ENCODE measurements at places on chromosomes 3 and 15. TPM values are rescaled to one million over a fixed set of nuclear protein-coding genes. Genes with fewer than 3 reads are reported as not detected.

Gene ARPIN
- total RNA-seq, result 5.9 TPM

Gene CACNA2D3
- total RNA-seq, result 0.43 TPM

Gene BBS4
- 54.1 TPM for total RNA-seq

Gene DPPA4
- total RNA-seq, result 215 TPM

DNA sequence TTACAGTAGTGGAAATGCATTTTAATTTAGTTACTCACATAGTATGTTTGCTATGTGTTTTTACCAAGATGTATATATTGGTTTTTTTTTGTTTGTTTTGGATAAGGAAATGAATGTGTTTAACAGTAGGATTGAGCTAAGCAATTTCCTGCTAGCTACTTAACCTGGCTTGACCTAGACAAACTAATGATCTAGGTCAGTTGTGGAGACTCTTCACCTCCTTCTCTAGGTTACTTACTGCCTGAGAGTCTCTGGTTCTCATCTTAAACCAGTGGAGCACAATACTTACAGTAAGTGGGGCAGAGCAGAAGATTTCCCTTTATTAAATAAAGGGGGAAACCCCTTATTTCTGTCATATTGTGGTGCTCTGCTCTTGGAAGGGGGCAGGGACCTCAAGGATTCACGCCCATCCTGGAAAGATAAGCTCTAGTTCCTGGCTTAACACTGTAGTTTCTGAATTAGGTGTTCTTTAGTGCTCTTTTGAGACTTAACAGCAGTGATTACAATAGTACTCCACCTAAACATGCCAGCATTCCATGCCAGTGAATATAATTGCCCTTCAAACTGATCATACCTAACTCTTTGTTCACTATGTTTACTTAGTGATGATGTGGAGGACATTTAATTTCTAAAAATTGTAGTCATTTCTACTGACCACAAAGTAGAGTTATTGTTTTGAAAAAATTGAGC lies 79.9 kb downstream of the UBP1 start:
- no peaks in the 10 kb centered on the region for H3K27me3 ChIP-seq
- H3K4me3 ChIP-seq, result no peak overlapping the region
- H3K27ac ChIP-seq, result no peak overlapping the region
- no peaks in the 10 kb centered on the region for H3K36me3 ChIP-seq

DNA sequence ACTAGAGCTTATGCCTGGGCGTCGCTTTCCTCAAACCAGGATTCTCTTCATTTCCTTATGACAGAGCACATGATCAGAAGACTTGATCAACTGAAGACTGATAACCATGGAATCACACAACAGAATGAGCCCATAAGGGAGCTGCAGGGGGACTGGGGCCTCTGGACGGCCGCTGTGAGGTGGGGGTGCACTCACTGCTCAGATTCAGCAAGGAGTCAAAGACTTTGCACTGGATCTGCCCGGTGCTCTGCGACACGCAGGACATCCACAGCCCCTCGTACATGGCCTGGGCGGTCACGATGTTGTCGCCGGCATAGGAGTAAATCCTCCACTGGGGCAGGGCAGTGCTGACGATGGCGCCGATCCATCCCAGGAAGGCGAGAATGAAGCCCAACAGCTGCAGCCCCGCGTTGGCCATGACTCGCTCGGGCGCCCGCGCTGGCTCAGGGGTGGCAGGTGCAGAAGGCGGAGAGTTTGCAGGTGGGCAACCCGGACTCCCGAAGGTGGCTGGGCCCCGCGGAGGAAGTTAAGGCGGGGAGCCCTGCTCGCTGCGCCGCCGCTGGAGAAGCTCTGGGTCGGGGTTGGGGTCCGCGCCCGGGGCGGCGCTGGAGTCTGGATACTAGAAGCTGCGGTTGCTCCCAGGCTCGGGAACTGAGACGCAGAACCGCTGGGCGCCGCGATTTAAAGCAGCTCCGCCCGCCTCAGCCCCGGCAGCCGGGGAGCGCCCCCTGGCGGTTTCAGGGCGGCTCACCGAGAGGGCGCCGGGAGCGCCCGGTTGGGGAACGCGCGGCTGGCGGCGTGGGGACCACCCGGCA lies at the start of gene CLDN1:
CLDN1 (minus strand) TSS at position 658 of the 815 bp plus-strand sequence; CDS start at position 418, 240 bp downstream.
- peaks cover 3% of the 10 kb centered on the region for H3K4me1 ChIP-seq
- peak within 1 kb of the TSS; percentile 79 for H3K4me3 ChIP-seq
- peaks cover 34% of the 10 kb centered on the region for H3K27me3 ChIP-seq
- peak; percentile 96 for DNase-seq
- H3K36me3 ChIP-seq, result no peaks in the 10 kb centered on the region
- H3K27ac ChIP-seq, result no peak within 1 kb of the TSS

- H3K27me3 ChIP-seq, result no peaks in the 10 kb centered on the region
- H3K36me3 ChIP-seq, result no peaks in the 10 kb centered on the region
These were observed 945.1 kb downstream of the EPHA3 start for GRCh38 chr3:90052425-90052950.

DNA sequence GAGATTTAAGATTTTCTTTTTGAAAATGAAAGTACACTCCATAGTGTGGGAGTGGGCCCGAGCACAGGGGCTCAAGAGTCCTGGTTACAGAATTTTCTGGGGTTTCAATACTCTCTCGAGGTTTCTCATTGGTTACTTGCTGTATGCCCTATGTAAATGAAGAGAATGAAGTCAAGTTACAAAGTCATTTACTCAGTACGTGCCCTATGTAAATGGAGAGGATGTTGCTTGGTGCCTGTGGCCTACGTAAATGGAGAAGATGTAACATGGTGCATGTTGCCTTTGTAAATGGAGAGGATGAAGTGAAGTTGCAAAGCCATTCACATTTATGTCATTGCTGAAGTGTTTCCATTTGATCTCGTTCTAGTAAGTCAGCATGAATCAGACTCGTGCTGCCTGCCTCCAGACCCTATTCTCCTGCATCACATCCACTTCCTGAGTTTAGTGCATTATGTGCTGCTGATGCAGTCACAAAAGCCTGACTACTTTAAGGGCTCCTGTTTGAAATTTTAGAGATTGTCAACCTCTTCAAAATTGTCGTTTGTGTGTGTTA lies 302.0 kb downstream of the ZBBX start:
- H3K4me3 ChIP-seq, result no peak overlapping the region
- H3K27ac ChIP-seq, result no peak overlapping the region
- no peaks in the 10 kb centered on the region for H3K4me1 ChIP-seq
- no peaks in the 10 kb centered on the region for H3K36me3 ChIP-seq
- H3K27me3 ChIP-seq, result no peaks in the 10 kb centered on the region

DNA sequence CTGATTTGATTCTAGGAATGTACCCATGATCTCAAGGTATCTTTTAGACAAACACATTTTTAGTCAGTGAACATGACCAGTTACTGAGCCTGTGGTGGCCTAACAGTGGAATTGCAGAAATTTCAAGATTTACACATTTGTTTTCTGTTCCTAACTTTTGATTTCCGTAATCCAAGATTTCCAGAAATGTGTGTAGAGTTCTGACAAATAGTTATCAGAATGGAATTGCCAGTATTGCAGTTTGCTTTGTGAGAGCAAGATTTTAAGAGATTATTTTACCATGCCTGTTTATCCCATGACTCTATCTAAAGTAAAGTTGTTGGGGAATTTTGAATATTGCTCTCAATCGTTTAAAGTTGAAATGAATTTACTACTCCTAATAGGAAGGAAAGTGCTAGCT lies 11.7 kb upstream of the UTS2B start:
- H3K36me3 ChIP-seq, result no peaks in the 10 kb centered on the region
- no peak overlapping the region for H3K4me3 ChIP-seq
- DNase-seq, result no peak
- H3K4me1 ChIP-seq, result no peaks in the 10 kb centered on the region
- H3K27me3 ChIP-seq, result no peaks in the 10 kb centered on the region

DNA sequence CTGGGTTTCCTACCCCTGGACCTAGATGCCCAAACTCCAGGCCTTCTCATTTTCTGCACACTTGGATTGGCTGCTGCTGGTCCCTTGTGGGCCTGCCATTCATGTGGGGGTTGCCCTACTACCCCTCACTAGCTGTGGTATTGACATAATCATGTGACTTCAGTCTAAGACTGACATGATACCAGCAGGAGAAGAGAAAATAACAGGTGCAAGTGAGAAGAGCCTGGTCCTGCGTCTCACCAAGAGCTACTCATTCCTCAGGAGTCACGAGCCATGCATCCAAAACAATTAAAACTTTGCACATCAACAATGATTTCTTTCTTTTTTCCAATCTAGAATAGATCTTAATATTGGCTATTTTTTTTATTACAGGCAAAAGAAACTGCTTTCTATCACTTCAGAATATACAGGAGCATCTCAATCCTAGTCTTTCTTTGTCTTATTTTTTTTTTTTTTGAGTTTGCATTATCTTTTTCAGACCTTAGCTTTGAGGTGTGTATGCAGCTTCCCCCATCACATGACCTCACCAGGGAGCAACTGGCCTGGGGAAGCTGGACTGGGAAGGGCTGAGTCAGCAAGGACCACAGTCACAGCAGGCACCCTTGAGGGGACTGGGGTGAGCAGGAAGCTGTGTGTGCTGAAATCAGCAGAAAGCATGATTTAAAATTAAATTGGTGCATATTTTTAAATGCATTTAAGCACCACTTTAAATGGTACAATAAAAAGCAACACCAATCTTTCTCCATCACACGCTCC lies 27.6 kb downstream of the SLC9A9 start:
- no peak overlapping the region for H3K27ac ChIP-seq
- DNase-seq, result no peak
- H3K4me1 ChIP-seq, result no peaks in the 10 kb centered on the region
- no peaks in the 10 kb centered on the region for H3K27me3 ChIP-seq
- H3K36me3 ChIP-seq, result no peaks in the 10 kb centered on the region

DNA sequence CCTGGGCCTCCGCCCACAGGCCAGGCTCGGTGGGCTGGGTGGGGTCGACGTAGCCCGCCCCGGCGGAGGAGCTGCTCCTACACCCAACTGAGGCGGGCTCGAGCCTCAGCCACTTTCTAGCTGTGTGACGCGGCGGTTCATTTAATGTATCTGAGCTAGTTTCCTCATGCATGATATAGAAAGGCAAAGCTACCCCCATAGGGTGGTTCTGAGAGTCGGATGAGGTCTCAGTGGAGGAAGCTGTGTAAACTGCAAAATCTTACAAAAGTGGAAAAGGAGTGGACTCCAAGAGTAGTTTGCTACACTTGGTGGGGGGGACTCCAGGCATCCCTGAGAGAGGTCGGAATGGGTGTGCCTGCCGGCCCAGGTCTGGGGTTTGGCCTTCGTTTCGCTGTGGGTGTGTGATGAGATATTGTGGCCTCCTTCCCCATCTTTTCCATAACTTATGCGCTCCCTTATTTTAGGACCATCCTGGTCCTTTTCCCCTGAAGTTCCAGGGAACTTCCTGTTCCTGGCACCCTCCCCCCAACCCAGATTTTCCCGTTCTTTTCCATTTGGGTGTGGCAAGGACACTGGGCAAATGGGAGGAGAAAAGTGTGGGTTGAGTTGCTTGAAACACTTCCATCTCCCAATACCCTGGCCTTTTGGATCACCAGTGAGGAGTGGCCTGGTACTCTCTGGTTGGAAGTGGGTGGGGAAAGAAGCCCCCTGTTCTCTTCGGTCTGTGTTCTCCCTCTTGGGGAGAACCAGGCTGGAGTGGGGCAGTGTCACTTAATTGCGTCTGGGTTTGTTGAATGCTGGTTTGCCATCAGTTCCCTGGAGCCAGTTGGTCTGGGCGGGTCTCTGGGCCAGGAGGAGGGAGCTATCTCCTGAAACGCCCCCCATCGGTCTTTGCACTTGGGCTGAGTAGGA lies 1.1 kb downstream of the PDIA5 start:
- peaks cover 38% of the 10 kb centered on the region for H3K27me3 ChIP-seq
- peak overlapping the region; percentile 70 for H3K4me3 ChIP-seq
- no peak overlapping the region for H3K27ac ChIP-seq

- no peaks in the 10 kb centered on the region for H3K4me1 ChIP-seq
- no peaks in the 10 kb centered on the region for H3K36me3 ChIP-seq
- DNase-seq, result no peak
- H3K4me3 ChIP-seq, result no peak overlapping the region
- no peaks in the 10 kb centered on the region for H3K27me3 ChIP-seq
These were observed 248.4 kb downstream of the KCNH8 start for GRCh38 chr3:19396726-19397125.

GRCh38 chr3:54988838-54989630 lies 61.2 kb upstream of the LRTM1 start:
- H3K27me3 ChIP-seq, result no peaks in the 10 kb centered on the region
- no peaks in the 10 kb centered on the region for H3K36me3 ChIP-seq
- peaks cover 17% of the 10 kb centered on the region for H3K4me1 ChIP-seq
- no peak overlapping the region for H3K27ac ChIP-seq

All from neural progenitor cell (in vitro differentiated cells).